ENCODE measurements at places on chromosomes 7 and 10.

GRCh38 chr10:121865554-121865953 is 62.3 kb downstream of the ATE1 start:
- no peak for DNase-seq

- DNase-seq = no peak
Observed at GRCh38 chr10:77471069-77471536, 166.5 kb downstream of the KCNMA1 start.

DNA sequence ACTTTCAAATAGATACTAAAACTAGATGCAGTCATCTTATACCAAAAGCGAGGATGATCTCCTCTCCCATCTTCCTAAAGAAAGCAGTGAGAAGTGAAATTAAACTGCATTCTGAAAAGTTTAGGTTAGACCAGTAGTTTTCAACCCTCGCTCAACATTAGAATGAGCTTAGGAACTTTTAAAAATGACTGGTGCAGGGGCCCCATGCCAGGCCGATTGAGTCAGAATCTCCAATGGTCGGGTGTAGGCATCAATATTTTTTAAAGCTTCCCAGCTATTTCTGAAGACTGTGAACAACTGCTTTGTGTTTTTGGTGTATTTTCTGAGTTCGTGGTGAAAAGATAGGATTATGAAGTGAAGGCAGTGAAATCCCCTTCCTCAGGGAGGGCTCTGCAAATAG is 146.0 kb downstream of the VTI1A start:
- no peak for DNase-seq

- DNase-seq = peak; percentile 67
Observed at GRCh38 chr7:155665957-155666287, 21.5 kb downstream of the RBM33 start.

GRCh38 chr10:90432866-90433265 is 425.0 kb downstream of the HTR7 start:
- DNase-seq = no peak

DNA sequence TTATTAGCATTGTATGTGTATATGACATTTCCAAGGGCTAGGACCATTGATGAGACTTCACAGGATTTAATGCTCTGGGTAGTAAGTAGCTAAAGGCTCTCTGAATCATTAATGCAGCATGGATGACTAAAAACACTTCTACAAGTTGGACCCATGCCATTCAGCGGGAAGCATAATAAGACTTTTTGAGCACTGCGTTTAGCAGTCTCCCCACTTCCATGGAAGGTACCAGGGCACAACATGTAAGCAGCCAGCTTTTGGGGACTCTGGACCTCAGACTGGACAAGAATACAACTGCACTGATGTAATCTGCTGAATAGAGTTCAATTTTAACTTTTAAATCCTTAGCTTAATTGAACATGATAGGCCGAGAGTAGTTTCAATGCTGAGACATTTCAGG is 191.7 kb upstream of the IMMP2L start:
- no peak for DNase-seq

DNA sequence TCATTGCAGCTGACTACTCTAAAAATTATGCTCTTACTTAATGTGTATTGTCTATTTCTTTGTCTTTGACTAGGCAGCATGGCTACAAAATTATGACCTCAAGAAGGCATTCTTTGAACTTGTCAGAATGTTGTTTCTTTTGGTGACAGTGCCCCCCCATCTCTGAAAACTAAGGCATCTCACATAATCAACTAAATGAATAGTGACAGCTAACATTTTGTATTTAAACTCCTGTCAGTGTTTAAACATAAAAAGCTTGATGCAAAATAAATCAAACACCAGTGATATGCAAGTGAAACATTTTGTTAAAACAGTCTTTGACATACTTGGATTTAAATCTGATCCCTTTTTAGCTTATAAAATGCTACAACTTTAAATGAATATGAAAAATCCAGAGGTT is 233.5 kb downstream of the FOXP2 start:
- no peak for DNase-seq

- DNase-seq = no peak
Observed at GRCh38 chr7:107319724-107320228, 150.1 kb upstream of the GPR22 start.

- DNase-seq = no peak
Observed at GRCh38 chr7:155477476-155477875, 19.5 kb downstream of the EN2 start.

- peak; percentile 6 for DNase-seq
Observed at GRCh38 chr10:20489961-20490360, 407.1 kb downstream of the NEBL start.

DNA sequence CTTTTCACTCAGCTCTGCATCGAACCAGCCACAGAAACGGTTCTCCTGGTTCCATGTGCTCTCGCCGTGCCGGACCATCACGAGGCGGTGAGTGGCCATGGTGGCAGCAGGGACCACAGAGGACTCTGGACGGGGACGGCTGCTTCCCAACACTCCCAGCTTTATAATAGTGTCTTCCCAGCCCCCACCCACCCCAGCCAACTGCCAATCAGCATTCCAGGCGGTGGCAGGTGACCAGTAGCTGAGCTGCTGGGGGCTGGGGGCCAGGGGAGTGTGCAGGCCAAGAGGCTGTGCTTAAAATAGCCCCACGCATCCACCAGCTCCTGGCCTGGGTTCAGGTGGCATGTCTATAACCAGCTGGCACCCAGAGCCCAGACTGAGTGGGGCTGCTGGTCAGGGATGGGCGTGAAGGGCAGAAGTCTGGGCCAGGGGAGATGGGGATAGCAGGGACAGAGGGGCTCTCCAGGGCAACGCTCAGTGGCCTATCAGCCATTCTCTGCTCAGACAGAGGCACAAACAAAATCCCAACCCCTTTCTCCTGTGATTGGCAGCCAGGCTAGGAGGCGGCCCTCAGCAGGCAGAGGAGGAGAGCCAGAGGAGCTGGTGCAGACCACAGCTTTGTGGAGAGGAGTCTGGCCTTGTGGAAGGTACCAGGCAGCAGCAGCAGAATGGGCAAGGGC is at the start of gene PGAM2:
Gene PGAM2 (minus strand): TSS at position 137 of the 680 bp plus-strand sequence. CDS start 38 bp downstream, at position 99.
- no peak for DNase-seq
